ENCODE measurements at places on chromosomes 2 and 18.

GRCh38 chr18:63306819-63307550, 12.6 kb downstream of the BCL2 start:
- DNase-seq, result no peak

GRCh38 chr2:111698743-111699554, 185.0 kb downstream of the ANAPC1 start:
- no peak for DNase-seq

- DNase-seq, result no peak
Measured at GRCh38 chr2:53442783-53443182, 324.8 kb upstream of the CHAC2 start.

DNA sequence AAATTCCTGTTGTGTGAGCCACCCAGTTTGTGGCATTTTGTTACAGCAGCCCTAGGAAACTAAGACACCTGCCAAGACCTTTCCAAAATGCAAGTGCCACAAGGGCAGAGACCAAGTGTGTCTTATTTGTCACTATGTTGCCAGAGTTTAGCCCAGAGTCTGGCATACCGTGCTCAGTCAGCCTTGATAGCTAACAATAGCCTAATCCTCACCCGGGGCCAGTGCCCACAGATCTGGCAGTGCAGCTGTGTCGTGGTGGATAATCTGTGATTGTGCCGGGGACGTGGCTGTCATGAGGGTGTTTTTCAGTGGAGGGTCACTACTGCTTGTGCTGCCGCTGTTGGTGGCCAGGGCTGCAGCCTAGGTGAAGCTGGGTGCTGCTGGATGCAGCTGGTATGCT, 53.5 kb downstream of the MEP1B start:
- no peak for DNase-seq

GRCh38 chr2:71548646-71549425, 95.5 kb downstream of the DYSF start:
- no peak for DNase-seq

All from NCI-H1092 (cell line).